ENCODE measurements at places on chromosomes 3 and 15. TPM values are rescaled to one million over a fixed set of nuclear protein-coding genes. Genes with fewer than 3 reads are reported as not detected.

DUOX1 gene
- total RNA-seq = under 0.01 TPM

SYNPR gene
- not detected for total RNA-seq

SLC22A13 gene
- total RNA-seq = 0.09 TPM

MYLK gene
- total RNA-seq = 524 TPM

SH2D7 gene
- not detected for total RNA-seq

ATP8B4 gene
- total RNA-seq = 29.4 TPM

GABRR3 gene
- total RNA-seq = not detected

TGM5 gene
- total RNA-seq = not detected

CFAP91 gene
- 0.47 TPM for total RNA-seq

DPH3 gene
- total RNA-seq = 14.4 TPM

FGD5 gene
- total RNA-seq = 0.16 TPM

SLC28A1 gene
- total RNA-seq = not detected

ETV5 gene
- total RNA-seq = 5.4 TPM

CFAP161 gene
- total RNA-seq = 0.16 TPM

MOBP gene
- not detected for total RNA-seq

SLC24A5 gene
- not detected for total RNA-seq

TRAT1 gene
- total RNA-seq = not detected

PLA2G4E gene
- total RNA-seq = not detected

GOLGA6A gene
- total RNA-seq = under 0.01 TPM

DUOXA2 gene
- not detected for total RNA-seq

CKMT1B gene
- not detected for total RNA-seq

CCRL2 gene
- 0.16 TPM for total RNA-seq

SERPINI2 gene
- not detected for total RNA-seq

SLC9C1 gene
- not detected for total RNA-seq

PLA2G4D gene
- not detected for total RNA-seq

Measured in bronchial smooth muscle cell (primary cell).